CD4-positive, alpha-beta T cell treated with Interleukin-10 for 1 hour (primary cell): ENCODE measurements at places on chromosomes 7 and 10.

- DNase-seq: no peak
Measured at GRCh38 chr10:57420881-57421280, 846.8 kb downstream of the IPMK start.

GRCh38 chr7:108376206-108376605 lies 80.0 kb downstream of the NRCAM start:
- DNase-seq: no peak

DNA sequence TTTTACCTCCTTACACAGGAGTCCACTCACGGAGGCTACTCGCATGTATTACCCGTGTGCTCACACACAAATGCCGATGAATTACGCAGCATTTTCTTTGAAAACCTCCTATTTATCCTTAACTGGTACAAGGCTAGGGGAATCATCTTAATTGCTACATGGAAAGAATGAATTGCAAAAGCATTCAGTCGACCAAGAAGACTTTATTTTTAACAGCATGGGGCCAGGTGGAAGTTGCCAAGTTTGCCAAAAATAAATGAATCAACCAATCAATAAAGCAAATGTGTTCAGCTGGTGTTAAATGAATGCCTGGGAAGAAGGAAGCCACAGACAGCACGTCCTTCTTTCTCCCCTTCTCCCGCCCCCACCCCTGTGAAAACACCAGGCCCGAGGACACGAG lies 55.8 kb downstream of the CTBP2 start:
- no peak for DNase-seq

DNA sequence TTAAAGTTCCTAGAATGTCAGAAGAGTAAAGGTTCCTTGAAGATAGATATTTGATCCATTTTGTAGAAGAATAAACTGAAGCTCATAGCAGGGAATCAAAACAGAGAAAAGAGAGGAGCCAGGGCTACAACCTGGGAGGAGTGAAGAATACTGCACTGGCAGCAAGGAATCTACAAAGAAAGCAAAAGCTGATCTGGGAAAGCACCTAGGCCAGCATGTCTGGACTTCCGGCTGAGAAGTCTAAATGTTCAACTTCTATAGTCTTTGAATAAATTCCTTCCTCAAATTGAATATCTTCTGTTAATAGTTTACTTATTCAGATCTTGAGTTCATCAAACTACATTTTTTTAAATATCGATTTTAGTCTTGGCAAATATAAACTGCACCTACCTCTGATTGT lies 78.2 kb downstream of the VPS41 start:
- DNase-seq: no peak

DNA sequence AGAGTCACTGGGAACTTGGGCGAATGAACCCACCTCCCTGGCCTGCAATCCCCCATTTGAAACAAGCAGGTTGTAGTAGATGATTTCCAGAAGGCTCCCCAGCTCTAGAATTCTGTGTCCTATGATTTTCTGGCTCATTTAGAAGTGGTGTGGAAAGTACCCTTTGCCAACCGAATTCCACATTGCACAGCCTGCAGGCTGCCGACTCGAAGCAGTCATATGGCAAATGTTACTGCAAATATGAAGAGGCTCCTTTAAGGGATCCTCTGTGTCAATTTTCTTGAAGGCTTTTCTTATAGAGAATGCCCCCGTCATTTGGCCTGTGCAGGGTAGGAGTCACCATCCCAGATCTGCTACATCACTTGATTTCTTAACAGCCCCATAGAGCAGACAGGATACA lies 5.6 kb downstream of the PODXL start:
- no peak for DNase-seq

- no peak for DNase-seq
Measured at GRCh38 chr10:122716025-122716424, 16.4 kb upstream of the C10orf120 start.

DNA sequence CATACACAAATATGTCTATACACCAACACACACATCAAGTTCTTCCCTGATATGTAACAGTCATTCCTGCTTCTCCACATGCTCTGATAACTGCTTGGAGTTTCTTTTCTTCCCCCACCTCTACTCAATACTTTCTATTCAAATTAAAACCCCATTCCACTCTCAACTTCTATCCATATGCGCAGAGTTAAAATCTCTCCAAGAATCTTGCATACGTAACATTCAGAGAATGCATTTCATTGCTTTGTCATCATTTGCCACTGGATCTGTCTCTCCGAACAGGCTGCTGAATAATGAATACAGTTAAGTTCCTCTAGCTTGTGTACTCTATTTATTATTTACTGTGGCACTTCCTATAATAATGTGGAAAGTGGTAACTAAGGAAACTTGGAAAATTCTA lies 68.8 kb downstream of the DGKB start:
- DNase-seq: no peak
